ENCODE measurements at places on chromosomes 7 and 10.

DNA sequence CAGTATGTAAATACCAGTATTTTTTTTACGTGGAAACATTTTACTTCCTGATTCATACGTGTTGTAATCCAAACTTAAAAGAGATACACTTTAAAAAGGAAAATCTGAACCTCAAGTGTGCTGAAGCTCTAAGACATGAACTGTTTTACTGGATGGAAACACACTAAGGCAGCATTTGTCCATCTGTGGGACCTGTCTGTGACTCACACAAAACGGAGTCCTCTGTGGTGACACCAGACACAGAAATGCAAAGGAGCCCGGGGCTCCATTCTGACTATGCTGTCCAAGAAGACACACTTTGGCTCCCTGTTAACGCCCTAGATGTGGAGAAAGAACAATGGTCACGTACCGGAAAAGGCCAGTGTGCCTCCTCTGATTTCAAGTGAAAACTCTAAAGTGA, 23.9 kb downstream of the RNF133 start:
- DNase-seq, result no peak

DNA sequence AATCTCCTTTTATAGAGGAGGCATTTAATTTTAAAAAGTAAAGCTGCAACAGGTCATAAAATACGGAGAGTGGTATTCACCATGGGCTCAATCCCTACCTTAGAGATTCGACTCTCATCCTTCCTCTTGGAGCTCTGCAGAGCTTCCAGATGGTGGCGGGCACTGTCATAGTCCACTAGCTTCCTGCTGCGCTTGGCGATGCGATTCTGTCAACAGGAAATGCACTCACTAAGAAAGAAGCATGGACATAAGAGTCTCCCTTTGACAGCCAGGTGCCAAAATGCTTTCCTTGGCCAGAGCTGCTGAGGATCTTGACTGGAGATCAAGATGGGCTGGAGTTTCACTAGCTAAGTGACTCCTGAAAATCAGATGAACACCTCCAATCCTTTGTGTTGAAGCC, 154.4 kb downstream of the AMPH start:
- no peak for DNase-seq

DNA sequence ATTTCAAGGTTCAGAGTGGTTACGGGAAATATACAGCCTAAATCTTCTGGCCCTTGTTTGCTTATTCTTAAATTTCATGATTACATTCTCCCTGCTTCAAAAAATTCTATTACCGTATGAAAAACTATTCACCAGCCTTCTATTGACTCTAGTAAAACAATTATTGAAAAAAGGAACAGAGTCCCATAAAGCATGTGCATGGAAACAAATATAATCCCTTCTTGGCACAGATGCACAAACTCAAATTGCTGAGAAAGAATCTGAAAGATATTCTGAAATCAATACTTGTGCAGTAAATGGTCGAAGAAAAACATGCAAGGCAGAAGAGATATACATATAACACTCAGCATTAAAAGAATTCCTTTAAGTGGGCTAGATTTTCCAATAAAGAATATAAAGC, 83.6 kb downstream of the LRRN3 start:
- no peak for DNase-seq

GRCh38 chr7:152925412-152926147, 166.0 kb downstream of the ACTR3B start:
- DNase-seq, result no peak

- no peak for DNase-seq
Observed at GRCh38 chr7:27345164-27345887, 102.7 kb downstream of the EVX1 start.

DNA sequence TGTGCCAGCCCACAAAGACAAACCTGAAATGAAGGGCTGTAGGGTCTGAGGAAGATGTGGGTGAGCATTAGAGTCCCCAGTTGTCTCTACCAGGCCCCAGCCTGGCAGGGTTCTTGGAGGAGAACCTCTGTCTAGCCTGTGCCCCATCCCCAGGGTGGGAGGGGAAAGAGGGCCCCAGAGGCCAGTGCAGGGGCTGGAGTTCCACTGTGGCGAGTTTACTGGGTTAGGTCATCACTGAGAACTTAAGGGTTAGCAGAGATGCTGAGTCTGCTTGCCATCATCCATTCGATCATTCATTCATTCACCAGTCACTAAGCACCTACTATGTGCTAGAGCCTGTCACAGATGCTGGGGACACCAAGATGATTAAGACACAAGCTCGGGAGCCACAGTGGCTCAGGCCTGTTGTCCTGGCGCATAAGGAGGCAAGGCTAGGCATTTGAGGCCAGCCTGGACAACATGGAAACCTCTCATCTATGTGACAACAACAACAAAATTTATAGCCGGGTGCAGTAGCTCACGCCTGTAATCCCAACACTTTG, 2.6 kb downstream of the ANKRD2 start:
- DNase-seq, result no peak

GRCh38 chr10:24240041-24240751, 31.3 kb downstream of the KIAA1217 start:
- DNase-seq, result no peak

DNA sequence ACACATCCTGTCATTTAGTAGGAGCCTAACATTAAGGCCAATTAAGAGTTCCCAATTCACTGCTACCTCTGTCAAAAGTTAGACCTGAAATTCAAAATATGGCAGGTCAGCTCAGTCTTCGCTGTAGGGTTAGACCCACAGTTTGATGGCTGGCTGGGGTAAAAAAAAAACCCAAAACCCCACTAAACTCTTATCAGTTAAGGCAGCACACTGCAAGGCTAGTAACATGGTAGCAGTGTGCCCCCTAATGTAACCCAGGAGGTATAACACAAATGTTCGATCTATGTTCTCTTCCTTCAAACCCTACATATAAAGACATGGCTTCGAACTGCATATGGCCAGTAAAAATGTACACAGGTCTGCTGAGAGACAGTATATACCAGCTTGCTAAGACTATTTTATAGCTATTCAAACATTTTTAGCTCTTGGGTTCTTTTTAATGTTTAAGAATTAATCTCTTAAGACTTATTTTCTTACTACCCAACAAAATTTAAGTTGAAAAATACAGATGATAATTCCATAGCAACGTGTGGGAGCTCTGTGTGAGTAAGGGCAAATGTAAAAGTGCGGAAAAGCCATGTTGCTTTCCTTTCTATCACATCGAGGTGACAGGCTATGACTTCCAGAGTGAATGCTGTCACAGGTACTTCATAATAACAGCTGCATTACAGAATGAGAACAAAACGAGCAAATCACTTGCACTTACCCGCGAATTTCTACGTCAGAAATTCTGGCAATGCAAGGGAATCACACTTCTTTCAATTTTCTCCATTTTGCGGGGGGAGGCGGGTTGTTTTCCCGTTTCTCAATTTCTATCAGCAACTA, 168.4 kb upstream of the IMMP2L start:
- no peak for DNase-seq

- DNase-seq, result no peak
Observed at GRCh38 chr7:121608785-121609184, 212.7 kb upstream of the FAM3C start.

DNA sequence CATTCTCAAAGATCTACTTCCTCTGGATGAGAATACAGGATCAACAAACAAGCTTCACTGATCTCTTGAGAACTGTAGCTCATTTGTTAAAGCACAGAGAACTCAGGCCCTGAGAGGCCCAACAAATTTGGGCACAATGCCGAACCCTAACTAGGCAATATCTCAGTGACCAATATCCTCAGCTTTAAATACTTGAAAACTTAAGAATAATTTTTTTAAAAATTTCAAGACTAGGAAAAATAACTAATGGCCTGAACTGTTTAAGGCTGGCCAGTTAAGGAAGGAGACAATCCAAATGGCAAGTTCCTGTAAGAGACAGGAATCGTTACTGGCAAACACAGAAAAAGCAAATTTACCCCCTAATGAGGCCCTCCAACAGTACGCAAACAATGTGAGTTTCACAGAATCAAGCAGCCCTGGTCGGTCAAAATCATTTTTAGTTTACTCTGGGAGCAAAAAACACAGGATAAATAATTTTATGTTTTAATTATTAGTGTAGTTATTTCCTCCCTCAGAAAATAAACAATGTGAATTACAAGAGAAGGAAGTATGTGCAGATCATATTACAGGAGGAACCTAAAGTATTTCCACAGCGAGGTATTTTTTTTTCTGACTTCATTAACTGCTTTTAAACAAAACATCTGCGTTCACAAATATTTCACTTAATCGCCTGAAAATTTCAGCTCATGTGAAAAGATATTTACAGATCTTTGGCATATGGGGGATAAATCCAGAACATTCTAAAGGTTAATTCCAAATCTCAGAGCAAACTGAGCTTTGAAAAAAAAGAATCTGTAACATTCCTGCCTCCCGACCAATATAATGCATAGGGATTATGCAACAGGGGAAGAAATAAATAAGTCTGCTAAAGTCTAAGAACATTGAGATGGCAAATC, 39.5 kb downstream of the NT5C2 start:
- DNase-seq, result no peak

- DNase-seq, result no peak
Observed at GRCh38 chr7:28729281-28729680, 228.8 kb downstream of the TRIL start.
